CD8-positive, alpha-beta T cell (primary cell): ENCODE measurements at places on chromosomes 2 and 18.
A peak's percentile ranks its signal among the peaks of the same experiment; 100 is the strongest.

GRCh38 chr2:109202486-109202885 lies 73.5 kb downstream of the SH3RF3 start:
- DNase-seq, result no peak

GRCh38 chr2:17298453-17298852 lies 219.8 kb downstream of the RAD51AP2 start:
- DNase-seq, result no peak

DNA sequence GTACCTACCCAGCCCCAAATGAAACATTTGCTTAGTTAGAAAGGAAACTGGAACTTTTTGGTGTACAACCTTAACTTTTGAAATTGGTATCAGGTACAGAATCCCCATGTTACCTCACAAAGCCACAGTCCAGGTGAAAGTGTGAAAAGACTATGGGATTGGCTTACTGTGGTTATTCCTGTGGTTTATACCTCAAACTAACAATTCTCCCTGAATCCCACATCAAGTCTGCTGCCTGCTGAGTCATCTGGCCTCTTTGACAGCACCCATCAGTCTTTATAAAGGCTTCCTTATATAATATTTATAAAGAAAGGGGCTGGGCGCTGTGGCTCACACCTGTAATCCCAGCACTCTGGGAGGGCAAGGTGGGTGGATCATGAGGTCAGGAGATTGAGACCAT lies 164.6 kb downstream of the TMEM247 start:
- DNase-seq, result peak; percentile 17

- DNase-seq, result no peak
Measured at GRCh38 chr18:10524507-10525370, 1.1 kb upstream of the NAPG start.

- no peak for DNase-seq
Measured at GRCh38 chr2:233422649-233423551, 68.6 kb downstream of the DGKD start.

DNA sequence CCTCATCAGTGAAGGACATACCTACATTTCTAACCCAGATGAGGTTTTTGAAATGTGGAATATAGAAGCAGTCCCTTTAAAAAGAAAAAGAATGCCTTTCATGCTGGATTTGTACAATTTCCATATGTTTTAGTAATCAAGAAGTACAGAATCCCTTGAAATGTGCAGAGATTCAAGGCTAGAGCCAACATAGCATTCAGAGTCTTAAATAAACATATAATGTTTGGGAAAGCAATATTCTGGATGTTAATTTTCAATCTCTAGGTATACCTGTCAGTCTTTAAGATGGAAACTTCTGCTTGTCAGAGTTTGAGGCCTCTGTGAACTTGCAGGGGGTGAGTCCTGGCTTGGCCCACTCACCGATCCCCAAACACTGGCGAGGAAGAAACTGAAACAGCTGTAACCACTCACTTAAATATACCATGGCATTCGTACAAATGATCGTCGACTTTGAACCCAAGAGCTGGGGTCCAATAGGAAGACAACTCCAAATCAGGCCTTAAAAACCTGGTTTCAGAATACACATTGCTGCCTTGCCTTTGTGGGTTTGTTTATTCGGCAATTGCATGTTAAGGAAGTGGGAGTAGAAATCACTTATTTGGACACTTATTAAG lies 132.8 kb upstream of the NCK2 start:
- no peak for DNase-seq

GRCh38 chr18:53784253-53784652 lies 440.2 kb downstream of the MBD2 start:
- DNase-seq, result no peak

- DNase-seq, result no peak
Measured at GRCh38 chr18:48915626-48916425, 34.9 kb downstream of the SMAD7 start.

DNA sequence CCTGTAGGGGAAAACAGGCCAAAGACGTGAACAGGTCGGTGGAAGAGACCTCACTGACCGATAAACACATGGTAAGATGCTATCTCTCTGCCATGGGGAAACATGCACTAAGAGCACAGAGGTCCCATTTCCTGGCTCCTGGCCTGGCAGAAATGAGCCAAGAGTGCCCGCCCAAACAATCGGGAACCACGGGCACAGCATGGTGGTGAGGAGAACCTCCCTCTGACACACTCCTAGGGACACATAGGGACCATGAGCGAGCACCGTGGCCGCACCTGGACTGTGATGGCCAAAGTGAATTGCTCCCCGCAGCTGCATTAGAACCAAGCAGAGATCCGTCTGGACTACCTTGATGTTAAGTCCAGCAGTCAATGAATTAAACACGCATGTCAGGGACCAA lies 11.1 kb downstream of the HS6ST1 start:
- DNase-seq, result no peak

DNA sequence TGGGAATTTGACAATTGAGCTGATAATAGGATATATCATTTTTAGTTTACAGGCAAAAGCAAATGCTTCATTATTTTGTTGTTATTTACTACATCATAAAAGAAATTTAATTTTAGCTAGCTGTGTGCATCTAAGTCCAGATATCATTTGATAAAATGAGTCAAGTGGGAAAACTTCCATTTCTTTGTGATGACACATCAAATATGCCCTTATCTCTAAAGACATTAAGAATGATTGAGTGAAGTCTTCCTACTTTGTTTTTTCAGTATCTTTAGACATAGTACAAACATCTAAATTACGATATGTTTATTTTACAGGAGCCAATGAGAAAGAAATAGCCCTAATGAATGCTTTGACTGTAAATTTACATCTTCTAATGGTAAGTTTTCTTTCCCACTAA lies 77.0 kb downstream of the KYNU start:
- DNase-seq, result no peak

- DNase-seq, result peak; percentile 37
Measured at GRCh38 chr2:46333912-46334311, 36.7 kb downstream of the EPAS1 start.
